GF-D8 (cell line): ENCODE measurements at places on chromosomes 2 and 18.

- no peak for DNase-seq
These were observed 24.1 kb downstream of the ENOSF1 start for GRCh38 chr18:688323-688722.

DNA sequence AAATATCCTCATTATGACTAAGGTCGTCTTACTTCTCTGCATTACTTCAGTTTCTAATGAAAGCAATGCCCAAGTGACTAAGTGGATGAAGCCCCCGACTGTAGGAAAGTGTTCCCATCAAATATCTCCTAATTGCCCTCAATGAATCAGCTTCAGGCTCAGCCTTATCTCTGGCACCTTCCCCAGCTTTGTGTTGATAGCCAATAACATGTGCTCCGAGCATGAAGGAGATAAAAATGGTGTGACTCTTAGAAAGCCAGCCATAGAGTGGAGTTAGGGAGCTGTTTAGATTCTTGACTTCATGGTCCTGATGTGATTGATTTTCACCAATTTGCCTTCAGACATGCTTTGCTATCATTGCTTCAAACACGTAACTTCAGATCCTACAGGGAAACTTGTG is 339.2 kb upstream of the NRP2 start:
- no peak for DNase-seq

GRCh38 chr2:31414601-31415241 is at the start of gene XDH:
Gene XDH, minus strand, starts transcription at chr2:31414742. Its CDS starts 76 bp downstream, at chr2:31414666.
- no peak for DNase-seq

DNA sequence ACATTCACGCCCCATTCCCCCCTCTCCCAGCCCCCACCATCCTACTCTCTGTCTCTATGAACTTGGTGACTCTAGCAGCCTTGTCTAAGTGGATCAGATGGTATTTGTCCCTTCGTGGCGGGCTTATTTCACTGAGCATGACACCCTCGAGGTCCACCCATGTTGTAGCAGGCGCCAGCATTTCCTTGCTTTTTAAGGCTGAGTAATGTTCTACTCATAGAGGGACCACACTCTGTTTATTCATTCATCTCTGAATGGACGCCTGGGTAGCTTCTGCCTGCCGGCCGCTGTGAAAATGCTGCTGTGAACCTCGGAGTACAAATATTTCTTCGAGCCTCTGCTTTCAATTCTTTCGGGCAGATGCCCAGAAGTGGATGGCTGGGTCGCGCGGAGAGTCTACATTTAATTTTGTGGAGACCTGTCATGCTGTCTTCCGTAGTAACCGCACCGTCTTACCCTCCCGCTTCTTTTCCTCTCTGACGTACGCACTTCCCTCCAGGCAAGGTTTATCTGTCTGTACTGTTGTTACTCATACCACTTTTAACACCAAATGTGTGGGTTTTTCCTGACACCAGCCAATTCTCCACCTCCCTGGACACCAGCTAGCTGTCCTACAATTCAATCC is 5.6 kb downstream of the CROCC2 start:
- no peak for DNase-seq

- no peak for DNase-seq
These were observed 1.6 kb downstream of the MTCL1 start for GRCh38 chr18:8706791-8707555.

DNA sequence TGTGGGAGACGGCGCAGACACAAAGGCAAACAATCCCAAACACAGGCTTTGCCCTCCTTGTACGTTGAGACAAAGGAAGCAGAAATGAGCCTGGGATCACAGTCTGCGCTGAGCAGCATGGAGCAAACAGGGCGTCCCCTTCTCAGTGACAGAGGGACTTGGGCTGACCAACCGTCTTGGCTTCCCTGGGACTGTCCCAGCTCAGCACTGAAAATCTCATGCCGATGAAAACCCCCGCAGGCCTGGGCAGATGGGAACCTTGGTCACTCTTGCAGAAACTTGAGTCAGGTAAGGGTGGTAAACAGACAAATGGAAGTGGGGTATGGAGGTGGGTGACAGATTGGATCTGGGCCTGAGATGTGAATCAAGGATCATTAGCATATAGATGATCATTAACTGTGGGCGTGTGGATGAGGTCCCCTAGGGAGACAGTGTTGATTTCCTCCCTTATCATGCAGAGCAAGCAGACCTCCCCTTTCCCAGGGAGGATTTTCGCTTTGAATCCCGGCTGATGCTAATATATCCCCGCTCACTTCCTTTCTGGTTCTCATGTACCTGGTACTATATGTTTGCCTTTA is 19.1 kb upstream of the SH3BP4 start:
- DNase-seq: no peak

DNA sequence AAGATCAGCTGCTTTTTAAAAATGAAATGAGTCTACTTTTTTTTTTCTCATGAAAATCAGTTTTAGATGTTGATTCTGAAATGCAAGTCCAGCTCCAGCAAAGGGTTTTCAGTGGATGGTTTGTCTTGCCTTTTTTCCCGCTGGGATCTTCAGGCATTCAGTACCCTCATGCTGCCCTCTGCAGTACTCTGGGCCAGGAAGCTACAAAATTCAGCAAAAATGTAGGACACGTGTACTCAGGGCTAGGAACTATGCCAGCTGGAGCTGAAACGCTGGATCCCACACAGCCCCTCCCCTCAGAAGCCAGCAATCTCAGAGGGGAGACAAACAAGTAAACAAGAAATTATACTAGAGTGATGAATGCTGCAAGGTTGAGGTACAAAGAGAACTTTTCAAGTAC is 97.3 kb downstream of the MMADHC start:
- DNase-seq: no peak

GRCh38 chr2:240143801-240144648 is 3.6 kb upstream of the OTOS start:
- DNase-seq: no peak

GRCh38 chr2:158772306-158773078 is 22.6 kb upstream of the DAPL1 start:
- no peak for DNase-seq

GRCh38 chr2:240323601-240324291 is 111.7 kb upstream of the GPC1 start:
- no peak for DNase-seq

- no peak for DNase-seq
These were observed 193.2 kb downstream of the INO80D start for GRCh38 chr2:205892665-205893259.

DNA sequence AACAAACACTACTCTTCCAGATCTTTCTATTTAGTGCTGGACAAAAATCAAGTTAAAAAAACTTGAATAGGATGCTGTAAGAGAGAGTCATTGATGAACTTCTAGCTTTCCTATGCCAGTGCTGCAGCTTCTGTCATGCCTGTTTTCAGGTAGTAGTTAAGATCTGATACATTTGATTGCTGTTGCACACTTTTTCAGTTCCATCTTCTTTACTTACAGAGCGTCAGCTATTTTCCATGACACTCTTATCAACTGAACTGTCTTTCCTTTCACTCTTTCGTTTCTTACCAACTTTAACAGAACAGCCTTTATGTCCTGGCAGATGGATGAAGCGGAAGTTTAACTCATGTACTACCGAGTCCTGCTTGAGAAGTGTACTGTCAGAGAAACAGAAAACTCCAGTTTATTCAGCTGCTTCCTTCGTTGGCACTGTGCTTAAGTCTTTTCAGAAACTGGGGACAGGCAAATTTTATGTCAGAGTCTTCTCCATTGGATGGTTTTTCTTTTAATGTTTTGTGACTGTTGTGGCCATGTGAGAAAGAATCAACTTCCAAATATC is 145.9 kb upstream of the KLHL14 start:
- no peak for DNase-seq

- DNase-seq: no peak
These were observed 101.1 kb downstream of the TMEM247 start for GRCh38 chr2:46580416-46580815.

DNA sequence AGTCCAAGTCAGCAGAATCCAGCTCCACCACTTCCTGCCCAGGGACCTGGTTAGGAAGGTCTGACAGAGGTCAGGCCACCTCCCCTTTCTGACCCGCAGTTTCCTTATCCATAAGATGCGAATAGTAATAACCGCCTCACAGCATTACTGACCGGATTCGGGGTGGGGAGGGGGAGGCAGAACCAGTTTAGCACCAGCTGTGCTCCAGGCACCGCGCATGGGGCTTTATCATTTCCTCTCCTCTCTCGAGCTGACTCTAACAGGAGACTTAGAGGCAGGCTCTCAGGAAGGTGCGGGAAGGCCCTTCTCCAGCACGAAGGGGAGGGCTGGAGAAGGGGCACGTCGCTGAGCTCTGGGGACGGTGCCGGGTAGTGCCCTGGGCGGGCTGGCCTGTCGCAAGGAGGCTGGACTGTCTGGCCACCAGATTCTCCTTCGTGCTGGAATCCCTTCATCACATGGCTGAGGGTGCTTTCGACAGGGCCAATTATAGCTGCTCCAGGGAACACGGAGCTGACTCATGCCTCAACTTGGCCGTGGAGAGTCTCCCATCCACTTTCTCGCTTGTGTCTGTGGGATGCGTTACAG is 5.7 kb downstream of the EHD3 start:
- DNase-seq: no peak

DNA sequence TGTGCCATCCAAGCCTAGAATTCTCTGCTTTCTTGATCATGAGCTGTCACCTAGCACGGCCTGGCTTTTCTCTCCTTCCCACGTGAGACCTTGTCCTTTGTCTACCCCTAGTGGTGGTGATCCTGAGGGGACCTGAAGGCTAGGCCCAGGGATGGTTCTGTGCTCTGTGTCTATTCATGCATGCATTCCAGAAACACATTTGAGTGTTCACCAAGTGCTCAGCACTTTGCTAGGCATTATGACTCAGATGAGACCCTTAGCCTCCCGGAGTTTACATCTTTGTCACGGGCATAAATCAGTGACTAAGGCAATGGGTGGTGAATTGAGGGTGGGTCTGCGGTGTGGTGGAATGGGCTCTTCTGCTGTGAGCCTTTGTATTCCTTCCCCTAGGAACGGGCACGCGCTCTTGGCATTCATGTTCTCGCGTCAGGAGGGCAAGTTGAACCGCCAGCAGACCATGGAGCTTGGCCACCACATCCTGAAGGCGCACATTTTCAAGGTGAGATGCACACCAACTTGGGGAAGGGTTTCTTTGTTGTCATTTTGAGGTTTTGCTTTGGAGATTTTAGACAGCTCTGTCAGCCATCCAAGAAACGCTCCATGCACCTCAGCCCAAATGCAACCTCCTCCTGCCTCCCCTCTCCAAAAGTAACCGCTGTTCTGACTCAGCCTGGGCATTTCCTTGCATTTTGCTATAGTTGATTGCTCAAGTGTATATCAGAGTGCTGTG is 100.9 kb downstream of the WDSUB1 start:
- DNase-seq: no peak

DNA sequence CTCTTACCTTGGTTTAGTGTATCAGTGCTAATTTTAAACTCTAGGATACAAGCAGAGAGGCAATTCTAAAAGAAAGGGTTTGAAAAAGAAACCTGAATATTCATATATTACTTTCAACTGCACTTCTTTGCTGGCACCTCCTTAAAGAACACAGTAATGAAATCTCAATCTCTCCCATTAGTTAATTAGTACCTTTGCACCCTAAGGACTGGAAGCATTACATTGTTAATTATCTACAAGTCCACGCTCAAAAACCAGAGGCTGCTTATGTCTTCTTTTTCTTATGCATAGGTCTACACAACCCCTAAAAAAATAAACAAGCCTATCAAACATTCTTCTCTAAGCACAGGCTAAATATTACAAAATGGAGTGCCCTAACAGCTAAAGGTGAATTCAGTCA is 20.2 kb downstream of the EPHA4 start:
- no peak for DNase-seq

- no peak for DNase-seq
These were observed 854 bp upstream of the MYO1B start for GRCh38 chr2:191244350-191244749.

- no peak for DNase-seq
These were observed at the start of gene MOCOS for GRCh38 chr18:36187193-36187825. Gene MOCOS, plus strand, starts transcription at chr18:36187497. Its CDS starts 43 bp downstream, at chr18:36187540.

GRCh38 chr2:216991563-216991962 is 131.7 kb upstream of the TNP1 start:
- no peak for DNase-seq

GRCh38 chr2:6917761-6918421 is 679 bp downstream of the RNF144A start:
- DNase-seq: no peak

DNA sequence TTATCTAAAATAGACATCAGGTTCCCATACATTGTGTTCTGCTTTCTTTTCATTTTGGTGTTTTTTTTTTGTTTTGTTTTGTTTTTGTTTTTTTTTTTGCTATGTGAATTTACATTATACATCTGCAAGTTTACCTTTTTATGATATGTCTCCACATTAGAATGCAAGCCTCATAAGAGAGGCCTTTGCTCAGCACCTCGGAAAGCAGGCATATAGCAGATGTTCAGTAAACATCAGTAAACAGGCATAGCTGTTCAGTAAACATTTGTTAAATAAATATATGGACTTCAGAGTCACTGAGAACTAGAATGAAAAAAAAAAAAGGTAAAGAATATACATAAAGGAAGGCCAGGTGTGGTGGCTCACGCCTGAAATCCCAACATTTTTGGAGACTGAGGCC is 405.3 kb downstream of the ERBB4 start:
- no peak for DNase-seq

DNA sequence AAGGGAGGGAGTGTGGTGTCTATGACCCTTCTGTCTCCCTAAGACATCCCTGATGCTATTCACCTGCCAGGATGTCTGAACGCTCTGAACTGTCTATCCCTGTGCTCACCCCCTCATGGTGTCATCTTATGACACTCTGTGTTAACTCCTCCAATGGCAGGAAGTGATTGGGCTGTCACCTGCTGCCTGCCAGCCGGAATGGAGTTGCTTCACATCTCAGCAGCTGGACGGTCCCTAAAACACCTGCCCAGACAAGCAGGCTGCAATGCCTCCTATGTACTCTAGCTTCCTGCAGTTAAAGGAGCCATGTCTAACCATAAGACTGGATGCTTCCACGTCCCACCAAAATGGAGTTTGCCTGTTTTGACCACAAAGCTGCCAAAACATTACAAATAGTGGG is 99.9 kb downstream of the CPO start:
- no peak for DNase-seq

DNA sequence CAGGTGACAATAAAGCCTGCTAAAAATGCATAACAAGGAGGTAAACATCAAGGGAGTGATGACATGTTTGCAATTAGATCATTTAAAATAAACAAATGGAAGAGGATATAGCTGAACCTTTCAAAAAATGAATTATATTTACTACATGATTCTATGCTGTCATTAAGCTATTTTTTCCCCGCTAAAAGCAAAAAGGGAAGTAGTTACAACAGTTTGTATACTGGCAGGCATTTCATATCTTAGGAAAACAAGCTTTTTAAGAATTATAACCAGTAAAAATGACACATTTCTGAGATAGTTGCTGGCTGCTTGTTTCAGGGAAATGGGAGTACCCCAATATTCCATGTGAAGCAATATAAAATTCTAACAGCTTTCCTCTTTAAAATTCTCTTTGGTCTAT is 89.1 kb upstream of the ITGB6 start:
- DNase-seq: no peak
